ENCODE measurements at places on chromosomes 2 and 18. TPM values are rescaled to one million over a fixed set of nuclear protein-coding genes. Genes with fewer than 3 reads are reported as not detected.

Gene RBM43
- 2.1 TPM for total RNA-seq

GRCh38 chr2:56292951-56293350, 109.2 kb downstream of the CCDC85A start:
- DNase-seq: no peak

GRCh38 chr2:241576293-241576654, 17.7 kb downstream of the BOK start:
- DNase-seq: no peak

DNA sequence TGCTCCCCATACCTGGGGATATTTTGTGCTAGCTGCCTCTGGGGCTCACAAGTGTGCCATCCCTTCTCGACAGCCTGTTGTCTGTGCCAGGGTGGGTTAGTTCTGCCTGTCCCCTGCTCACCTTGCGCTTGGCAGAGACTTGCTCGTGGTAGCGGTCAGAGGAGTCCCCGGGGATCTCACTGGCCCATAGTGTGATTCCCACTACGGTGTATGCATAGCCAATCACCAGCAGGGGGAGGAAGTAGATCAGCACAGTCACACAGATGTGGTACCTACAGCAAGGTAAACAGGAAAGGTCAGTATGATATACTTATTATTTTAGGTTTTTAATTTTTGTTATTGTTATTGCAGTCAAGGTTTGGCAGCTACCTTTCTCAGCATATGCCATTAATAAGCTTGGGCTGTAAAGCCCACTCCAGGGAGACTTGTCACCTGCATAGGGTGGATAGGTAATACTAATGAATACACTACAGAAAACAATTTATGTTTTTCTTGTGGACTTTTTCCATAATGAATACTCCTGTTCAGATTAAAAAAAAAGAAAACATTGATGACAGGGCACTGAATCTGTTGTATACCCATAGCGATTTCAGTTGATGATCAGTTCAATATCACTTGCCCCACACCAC, 95.2 kb downstream of the POLE4 start:
- DNase-seq: no peak

DNA sequence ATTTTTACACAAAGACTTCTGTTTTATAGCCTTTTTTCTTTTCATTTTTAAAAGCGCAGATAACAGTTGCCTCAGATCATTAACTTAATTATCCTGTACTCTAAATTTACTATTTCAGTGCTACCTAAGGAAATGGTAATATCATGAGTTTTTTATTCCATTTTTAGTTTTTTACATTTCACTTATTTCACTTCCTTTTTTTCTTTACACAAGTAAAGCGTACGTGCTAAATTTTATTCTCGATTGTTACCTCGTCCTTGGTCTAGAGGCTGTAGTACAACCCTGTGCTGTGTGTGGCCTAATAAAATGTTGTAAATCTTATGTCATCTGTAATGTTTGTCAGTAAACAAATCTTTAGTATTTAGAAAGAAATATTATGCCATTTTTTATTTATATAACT, 49.2 kb downstream of the CRIM1 start:
- no peak for DNase-seq

GRCh38 chr2:28643327-28643726, 108.3 kb upstream of the PPP1CB start:
- DNase-seq: no peak

All from Right ventricle myocardium inferior (tissue), 1 donor.